RPMI8226 (cell line): ENCODE measurements at places on chromosomes 12 and 14.

GRCh38 chr14:57382283-57382682 is 8.1 kb upstream of the NAA30 start:
- DNase-seq: no peak

DNA sequence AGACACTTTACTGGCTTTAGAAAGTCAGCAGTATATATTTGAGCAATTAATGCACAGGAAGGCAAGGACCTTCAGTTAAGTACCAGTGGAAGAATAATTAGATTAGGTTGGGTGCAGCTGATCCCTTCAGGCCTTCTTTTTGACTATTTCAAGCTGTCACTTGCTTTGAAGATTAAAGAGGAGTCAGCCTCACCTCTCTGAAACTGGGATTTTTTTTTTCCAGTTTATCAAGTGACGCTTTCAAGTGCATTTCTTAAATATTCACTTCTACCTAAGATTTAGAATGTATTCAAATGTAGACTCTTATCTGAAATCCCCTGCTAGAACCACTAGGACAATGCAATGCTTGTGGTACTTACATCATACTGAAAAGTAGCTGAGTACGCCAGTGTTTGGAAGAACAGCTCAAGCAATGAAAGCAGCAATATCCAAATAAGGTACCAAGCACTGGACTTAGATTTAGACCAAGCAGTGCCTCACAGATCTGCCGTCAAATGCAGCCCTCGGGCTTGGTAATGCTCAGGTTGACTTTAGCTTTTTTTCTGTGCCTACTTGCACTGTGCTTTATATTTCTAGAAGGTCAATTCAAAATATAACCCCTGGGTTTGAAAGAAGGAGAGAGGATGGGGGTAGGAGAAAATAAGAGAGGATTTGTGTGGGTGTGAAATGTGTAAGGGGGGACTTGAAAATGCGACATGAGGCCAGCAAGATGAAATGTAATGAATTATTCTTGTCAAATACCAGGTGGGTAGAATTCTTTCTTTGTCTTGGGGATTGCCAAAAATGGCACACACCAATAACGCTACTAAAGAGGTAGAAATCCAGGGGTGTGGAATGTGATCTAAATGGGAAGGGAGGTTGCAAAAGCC is 3.7 kb upstream of the FERMT2 start:
- DNase-seq: no peak

- DNase-seq: no peak
These were observed 37.0 kb upstream of the TCL1B start for GRCh38 chr14:95649230-95649629.

- no peak for DNase-seq
These were observed 126.1 kb upstream of the MED13L start for GRCh38 chr12:116403546-116403945.

DNA sequence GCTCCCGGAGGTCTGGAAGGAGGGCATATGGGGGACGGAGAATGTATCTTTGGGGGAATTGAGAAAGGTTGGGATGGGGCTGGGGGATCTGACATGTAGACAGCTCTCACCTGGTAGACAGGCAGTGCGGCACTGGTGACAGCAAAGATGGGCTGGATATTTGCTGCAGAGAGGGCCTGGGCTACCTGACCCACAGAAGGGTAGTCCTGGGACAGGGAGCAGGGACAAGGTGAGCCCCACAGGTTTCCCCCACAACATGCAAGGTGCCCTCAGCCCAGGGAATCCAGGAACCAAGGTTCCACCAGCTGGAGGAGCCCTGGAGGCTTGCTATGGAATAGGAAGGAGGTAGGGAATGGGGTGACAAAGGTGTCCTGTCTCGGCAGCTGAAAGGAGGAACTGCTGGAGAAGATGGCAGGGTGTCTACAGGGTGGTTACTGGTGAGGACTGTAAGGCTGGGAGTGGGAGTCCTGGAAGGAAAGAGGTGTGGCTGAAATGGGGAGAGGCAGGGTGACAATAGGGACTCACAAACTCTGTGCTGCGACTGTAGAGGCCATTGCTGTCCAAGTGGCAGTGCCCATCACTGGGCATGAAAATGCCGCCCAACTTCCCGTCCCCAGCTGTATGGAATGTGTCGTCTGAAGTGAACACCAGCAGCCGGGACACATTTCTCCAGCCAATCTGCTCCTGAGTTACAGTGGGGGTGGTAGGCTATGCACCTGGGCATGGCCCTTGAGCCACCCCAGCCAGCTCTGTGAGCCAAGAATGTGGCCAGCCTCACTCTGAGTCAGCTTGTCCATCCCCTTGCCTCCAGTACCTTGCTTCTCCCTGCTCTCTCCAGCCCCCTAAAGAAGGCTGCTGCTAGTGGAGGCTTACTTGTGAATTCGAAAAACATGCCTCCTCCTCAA is 11.3 kb downstream of the ITGB7 start:
- no peak for DNase-seq

GRCh38 chr14:39425947-39426346 is 6.3 kb downstream of the FBXO33 start:
- DNase-seq: no peak

DNA sequence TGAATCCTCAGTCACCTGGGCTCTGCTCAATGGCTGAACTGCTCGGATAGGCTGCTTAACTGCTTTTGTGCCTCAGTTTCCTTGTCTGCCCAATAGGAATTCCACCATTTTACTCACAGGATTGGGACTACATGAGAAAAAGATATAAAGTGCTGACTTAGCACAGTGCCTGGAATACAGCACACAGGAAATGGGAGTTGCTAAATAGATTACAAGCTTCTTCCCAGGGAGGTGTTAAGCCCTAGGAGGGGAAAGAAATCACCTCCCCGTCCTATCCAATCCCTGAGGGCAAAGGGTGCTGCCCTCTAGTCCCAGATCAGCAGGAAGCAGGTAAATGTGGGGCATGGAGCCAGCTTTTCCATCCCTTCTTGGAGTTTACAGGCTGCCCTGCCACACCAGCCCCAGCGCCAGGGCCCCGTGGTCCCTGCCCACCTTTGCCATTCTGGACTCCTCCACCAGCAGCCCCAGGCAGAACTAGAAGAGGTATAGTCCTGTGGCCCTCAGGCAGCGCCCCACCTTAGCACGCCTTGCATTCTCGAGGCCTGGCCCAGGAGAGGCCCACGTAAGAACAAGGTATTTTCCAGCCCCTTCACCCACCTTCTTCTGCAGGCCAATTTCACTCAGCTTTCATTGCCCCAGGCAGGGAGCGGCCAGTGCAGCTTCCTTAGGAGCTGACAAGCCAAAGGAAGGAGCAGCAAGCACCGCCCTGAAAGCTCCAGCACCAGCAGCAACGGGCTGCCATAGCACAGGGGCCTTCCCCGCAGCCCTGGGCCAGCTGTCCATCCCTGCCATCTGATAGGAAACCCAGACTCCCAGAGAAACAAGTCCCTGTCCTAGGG is 28.8 kb upstream of the RPLP0 start:
- DNase-seq: no peak

- peak; percentile 92 for DNase-seq
These were observed 33.2 kb downstream of the WBP11 start for GRCh38 chr12:14769969-14770495.

- peak; percentile 62 for DNase-seq
These were observed 157.6 kb downstream of the AACS start for GRCh38 chr12:125222876-125223275.

GRCh38 chr12:5758347-5758746 is 186.7 kb downstream of the ANO2 start:
- no peak for DNase-seq
